ENCODE measurements at places on chromosomes 16 and 17. TPM values are rescaled to one million over a fixed set of nuclear protein-coding genes. Genes with fewer than 3 reads are reported as not detected.

- DNase-seq, result peak; percentile 91
- peaks cover 65% of the 10 kb centered on the region for H3K4me1 ChIP-seq
- H3K4me3 ChIP-seq, result no peak overlapping the region
- peak overlapping the region; percentile 83 for H3K27ac ChIP-seq
- no peaks in the 10 kb centered on the region for H3K27me3 ChIP-seq
Measured at GRCh38 chr16:16019488-16019887, 70.1 kb downstream of the ABCC1 start.

BRCA1 gene
- total RNA-seq, result 47.1 TPM

KRT15 gene
- 3.9 TPM for total RNA-seq

P2RX1 gene
- 5.1 TPM for total RNA-seq

HID1 gene
- 0.16 TPM for total RNA-seq

GRCh38 chr17:27578718-27579085, 52.3 kb upstream of the LGALS9 start:
- H3K4me3 ChIP-seq, result no peak overlapping the region
- no peaks in the 10 kb centered on the region for H3K36me3 ChIP-seq
- H3K27ac ChIP-seq, result no peak overlapping the region
- no peak for DNase-seq
- H3K27me3 ChIP-seq, result no peaks in the 10 kb centered on the region

MYH3 gene
- 0.66 TPM for total RNA-seq

DNA sequence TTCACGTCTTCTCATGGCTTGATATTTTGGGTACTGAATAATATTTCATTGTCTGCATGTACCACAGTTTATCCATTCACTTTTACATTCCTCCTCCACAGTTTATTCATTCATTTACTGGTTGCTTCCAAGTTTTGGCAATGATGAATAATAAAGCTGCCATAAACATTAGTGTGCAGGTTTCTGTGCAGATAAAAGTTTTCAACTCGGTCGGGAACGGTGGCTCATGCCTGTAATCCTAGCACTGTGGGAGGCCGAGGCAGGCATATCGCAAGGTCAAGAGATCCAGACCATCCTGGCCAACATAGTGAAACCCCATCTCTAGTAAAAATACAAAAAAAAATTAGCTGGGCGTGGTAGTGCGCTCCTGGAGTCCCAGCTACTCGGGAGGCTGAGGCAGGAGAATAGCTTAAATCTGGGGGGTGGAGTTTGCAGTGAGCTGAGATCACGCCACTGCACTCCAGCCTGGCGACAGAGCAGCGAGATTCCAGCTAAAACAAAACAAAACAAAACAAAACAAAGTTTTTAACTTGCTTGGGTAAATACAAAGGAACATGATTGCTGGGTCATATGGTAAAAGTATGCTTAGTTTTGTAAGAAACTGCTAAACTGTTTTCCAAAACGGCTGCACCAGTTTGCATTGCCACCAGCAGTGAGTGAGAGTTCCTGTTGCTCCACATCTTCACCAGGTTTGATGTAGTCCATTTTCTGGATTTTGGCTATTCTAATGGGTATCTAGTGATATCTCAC, 89.5 kb downstream of the WWP2 start:
- peak; percentile 79 for DNase-seq
- H3K27me3 ChIP-seq, result no peaks in the 10 kb centered on the region
- peak overlapping the region; percentile 32 for H3K27ac ChIP-seq
- peak overlapping the region; percentile 4 for H3K4me3 ChIP-seq

GRCh38 chr16:1073566-1074378, 1.2 kb downstream of the SSTR5 start:
- no peaks in the 10 kb centered on the region for H3K4me1 ChIP-seq
- no peaks in the 10 kb centered on the region for H3K36me3 ChIP-seq
- DNase-seq, result no peak
- peaks cover 81% of the 10 kb centered on the region for H3K27me3 ChIP-seq
- H3K27ac ChIP-seq, result no peak overlapping the region
- H3K4me3 ChIP-seq, result no peak overlapping the region

- no peak overlapping the region for H3K27ac ChIP-seq
- no peak overlapping the region for H3K4me3 ChIP-seq
- no peaks in the 10 kb centered on the region for H3K36me3 ChIP-seq
- no peaks in the 10 kb centered on the region for H3K4me1 ChIP-seq
Measured at GRCh38 chr16:76579277-76579922, 302.2 kb downstream of the CNTNAP4 start.

DNA sequence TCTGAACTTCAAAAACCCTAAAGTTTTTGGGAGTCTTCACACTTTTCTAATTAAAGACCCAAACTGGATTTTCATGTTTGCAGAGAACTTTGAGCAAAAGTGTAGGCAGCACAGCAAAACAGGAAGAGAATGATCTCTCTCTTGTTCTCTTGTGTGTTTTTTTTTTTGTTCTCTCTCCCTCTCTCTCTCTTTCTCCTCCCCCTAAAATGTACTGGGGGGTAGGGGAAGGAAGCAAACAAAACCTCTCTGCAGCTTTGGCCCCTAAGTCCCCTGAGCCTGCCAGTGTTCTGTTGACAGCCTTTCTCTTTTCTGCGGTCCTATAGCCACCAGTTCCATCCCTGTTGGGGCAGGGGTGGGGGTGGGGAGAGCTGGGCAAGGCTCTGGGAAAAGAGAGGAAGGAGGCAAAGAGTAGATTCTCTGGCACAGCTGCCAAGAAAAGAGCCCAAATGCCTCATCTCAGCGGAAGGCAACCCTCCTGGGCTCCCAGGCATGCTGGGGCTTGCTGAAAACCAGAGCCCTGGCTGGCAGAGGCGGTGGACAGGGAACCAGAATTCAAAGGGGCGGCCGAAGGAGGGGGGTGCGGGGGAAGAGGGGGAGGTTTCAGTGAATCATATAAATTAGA, 295.3 kb downstream of the SOX9 start:
- no peak overlapping the region for H3K27ac ChIP-seq
- no peaks in the 10 kb centered on the region for H3K27me3 ChIP-seq
- H3K4me1 ChIP-seq, result peaks cover 56% of the 10 kb centered on the region
- H3K36me3 ChIP-seq, result peaks cover 5% of the 10 kb centered on the region
- no peak overlapping the region for H3K4me3 ChIP-seq

MYH11 gene
- 0.16 TPM for total RNA-seq

GRCh38 chr16:57567691-57568090, 25.2 kb downstream of the ADGRG5 start:
- no peaks in the 10 kb centered on the region for H3K36me3 ChIP-seq
- H3K4me1 ChIP-seq, result peaks cover 4% of the 10 kb centered on the region
- H3K27me3 ChIP-seq, result no peaks in the 10 kb centered on the region

CLEC10A gene
- total RNA-seq, result not detected

CLEC18A gene
- not detected for total RNA-seq

- H3K4me3 ChIP-seq, result no peak overlapping the region
- H3K4me1 ChIP-seq, result no peaks in the 10 kb centered on the region
- H3K36me3 ChIP-seq, result peaks cover 85% of the 10 kb centered on the region
Measured at GRCh38 chr16:74304835-74305176, 8.2 kb downstream of the PSMD7 start.

COX11 gene
- 142 TPM for total RNA-seq

DNA sequence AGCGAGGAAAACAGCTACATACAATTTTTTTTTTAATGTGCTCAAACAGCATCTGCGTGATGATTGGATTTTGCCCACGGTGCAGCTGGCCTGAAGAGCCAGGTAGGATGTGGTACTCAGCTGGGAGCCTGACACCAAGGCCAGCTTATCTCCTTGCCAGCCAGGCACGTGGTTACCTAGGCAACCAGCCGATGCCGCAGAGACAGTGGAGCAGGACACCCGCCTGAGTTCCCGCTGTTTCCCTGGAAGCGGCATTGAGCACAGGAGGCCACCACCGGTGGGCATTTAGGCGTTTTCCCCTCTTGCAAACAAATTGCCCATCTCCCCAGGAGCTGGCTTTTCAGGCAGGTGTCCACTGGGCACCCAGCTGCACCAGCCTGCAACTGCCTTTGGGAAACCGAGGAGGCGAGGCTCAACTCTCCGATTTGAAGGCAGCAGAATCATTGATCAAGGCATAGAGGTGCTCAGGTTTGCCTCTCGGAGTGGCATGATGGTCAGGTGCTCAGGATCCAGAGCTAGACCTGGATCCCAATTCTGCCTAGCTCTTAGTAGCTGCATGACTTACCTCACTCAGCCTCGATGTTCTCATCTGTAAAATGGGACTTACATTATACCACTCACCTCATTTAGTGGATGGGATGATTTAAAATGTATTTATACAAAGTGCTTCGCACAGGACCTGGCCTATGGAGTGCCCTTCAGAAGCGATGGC, 137.5 kb upstream of the PLCG2 start:
- H3K4me3 ChIP-seq, result no peak overlapping the region
- H3K27me3 ChIP-seq, result no peaks in the 10 kb centered on the region
- no peak for DNase-seq
- H3K27ac ChIP-seq, result no peak overlapping the region

ANKFN1 gene
- not detected for total RNA-seq

GRCh38 chr17:57463103-57463885, 207.0 kb downstream of the MSI2 start:
- peak overlapping the region; percentile 72 for H3K27ac ChIP-seq
- no peaks in the 10 kb centered on the region for H3K27me3 ChIP-seq
- H3K4me3 ChIP-seq, result no peak overlapping the region
- DNase-seq, result peak; percentile 89
- H3K36me3 ChIP-seq, result no peaks in the 10 kb centered on the region
- peaks cover 50% of the 10 kb centered on the region for H3K4me1 ChIP-seq

BAHCC1 gene
- 5.7 TPM for total RNA-seq

DNA sequence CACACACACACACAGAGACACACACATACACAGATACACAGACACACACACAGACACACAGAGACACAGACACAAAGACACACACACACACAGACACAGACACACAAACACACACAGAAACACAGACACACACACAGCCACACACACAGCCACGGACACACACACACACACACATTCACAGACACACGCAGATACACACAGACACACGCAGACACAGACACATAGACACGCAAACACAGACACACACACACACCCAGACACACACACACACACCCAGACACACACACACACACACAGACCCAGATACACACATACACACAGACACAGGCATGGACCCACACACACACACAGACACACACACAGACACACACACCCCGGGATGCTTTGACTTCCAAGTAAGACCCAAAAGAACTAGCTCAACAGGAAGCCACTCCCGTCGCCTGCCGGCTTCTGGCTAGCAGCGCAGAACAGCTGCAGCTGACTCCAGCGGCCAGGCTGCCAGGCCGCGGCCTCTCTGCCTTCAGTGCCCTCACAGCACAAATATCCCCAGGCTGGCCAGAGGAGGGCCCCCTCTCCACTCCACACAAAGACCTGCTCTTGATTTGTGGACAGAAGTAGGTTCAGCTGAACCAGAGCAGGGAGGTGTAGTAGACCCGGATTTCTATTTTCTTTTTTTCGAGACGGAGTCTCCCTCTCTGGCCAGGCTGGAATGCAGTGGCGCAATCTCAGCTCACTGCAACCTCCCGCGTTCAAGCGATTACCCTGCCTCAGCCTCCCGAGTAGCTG, 6.0 kb upstream of the CHRNE start:
- no peak overlapping the region for H3K4me3 ChIP-seq
- H3K4me1 ChIP-seq, result peaks cover 9% of the 10 kb centered on the region
- peak; percentile 81 for DNase-seq
- H3K27ac ChIP-seq, result no peak overlapping the region

All from SJSA1 (cell line).